Stimulated activated CD8-positive, alpha-beta memory T cell treated with anti-CD3 and anti-CD28 coated beads, Interleukin-4, amount 100 ng/mL, for 48 hours (primary cell): ENCODE measurements at places on chromosomes 4 and X.
A peak's percentile ranks its signal among the peaks of the same experiment; 100 is the strongest.

- DNase-seq: no peak
These were observed 13.8 kb downstream of the FHDC1 start for GRCh38 chr4:152949930-152950329.

GRCh38 chr4:142703694-142704309, 142.3 kb downstream of the INPP4B start:
- DNase-seq: no peak

DNA sequence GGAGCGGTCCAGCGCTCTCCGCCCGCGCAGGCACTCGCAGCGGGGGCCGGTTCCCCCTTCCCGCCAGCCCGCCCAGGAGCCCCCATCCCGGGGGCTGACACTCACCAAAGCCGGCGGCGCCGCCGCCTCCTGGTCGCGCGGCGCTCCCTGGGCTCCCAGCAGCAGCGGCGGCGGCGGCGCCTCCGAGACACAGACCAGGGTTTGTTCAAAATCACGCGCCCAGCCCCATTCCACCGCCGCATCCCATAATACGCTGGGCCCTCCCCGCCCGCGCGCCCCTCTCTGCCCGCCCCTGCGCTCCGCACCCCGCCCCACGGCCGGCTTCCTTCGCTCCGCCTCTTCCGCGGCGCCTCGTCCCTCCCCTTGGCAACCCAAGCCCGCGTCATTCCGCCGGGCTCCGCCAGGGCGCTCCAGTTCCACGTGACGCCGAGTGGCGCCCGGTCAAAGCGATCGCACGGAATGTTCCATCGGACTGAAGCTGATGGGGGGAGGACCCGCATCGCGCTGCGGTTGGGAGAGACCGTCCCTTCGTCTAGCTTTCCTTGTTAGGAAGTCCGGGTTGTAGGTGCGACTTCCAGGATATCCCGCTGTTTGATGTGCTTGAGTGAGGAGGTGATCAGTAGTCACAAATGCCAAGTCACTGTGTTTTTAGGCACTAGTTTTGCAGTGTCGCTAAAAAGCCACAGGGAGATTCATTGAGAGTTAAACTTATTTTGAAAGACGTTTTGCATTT, 2.2 kb upstream of the LIN54 start:
- peak; percentile 97 for DNase-seq

DNA sequence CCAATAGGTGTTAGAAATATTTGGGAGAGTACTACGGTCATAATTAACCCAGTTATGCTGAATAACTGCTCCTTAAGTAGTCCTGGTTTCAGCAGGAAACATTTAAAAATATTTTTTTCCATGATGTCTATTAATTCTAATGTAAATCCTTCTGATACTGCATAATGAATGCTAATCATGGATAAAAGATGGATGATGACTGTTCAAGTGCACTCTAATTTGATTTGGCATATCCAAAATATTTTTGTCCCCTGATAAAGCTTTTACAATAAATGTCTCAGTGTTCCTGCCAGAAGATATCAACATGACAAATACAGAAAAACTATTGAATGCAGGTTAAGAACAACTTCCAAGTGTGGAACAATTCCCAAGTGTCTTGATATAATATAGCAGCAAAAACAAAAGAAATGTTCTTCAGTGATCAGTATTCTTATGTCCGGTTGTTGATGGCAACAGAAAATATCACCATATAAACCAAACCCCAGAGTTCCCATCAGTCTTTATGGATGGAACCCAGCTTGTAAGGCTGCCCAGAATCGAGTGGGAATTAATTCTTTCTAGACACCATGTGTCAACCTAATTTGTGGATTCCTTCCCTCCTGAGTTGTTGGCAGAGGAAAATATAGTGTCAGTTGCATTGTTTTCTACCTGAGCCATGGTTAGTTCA, 205.4 kb upstream of the GK2 start:
- DNase-seq: no peak

DNA sequence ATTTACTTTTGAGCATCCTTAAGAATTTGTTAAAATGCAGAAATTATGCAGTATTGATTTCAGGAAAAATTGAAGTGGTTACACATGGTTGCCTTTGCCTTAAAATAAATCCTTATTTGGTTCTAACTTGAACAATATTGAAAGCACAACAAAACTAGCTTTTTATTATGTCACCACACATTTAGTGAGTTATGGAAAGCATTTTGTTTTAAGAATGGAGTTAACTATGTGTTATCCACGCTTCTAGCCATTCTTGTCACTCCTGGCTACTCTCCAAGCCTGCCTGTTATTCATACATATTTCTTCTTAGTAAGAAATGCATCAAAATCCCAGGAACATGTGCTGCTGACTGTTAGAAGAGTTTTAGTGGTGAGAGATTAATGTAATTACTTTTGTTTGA, 73.9 kb downstream of the FAT4 start:
- no peak for DNase-seq

DNA sequence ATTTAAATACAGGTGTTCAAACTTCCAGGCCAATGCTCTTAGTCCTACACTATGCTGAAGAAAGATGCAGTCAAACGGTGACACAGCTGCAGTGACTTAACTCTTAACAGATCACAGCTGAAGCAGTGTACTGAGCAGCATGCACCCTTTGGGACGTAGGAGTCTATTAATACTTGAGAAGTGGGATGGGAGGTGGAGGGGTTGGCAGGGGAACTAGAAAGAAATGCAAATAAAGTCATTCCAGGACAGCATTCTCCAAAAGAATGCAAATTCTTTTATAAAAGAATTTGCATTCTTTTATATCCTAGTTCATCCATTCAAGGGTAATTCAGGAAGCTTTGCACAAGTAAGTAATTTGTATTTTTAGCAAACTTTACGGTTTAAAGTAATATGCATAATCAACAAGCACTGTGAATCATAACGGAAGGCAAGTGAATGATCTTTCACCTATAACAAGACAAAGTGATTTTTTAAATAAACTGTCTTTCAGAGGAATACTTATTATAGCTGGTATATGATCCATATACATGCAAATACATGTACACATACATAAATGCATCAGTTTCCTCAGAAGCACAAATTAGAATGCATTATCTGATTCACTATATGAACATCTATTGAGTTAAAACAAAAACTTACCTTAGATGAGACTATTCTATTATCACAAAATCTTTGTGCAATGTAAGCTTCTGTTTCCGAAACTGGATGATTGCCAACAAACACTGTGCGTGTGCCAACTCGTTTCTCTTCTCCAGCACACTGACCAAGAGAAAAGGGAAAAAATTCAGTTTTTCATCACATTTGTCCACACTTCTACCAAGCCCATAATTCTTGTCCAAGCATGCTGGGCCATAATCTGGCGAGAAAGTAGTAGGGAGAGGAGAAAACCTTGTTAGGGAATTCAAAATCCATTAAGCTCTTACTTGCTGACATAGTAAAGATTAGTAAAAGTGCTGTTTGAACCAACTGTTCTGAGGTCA, 106.5 kb downstream of the ATP11C start:
- DNase-seq: no peak

GRCh38 chrX:112819008-112819640, 21.5 kb downstream of the AMOT start:
- no peak for DNase-seq

- DNase-seq: no peak
These were observed 186.4 kb downstream of the DCLK2 start for GRCh38 chr4:150264595-150265161.

DNA sequence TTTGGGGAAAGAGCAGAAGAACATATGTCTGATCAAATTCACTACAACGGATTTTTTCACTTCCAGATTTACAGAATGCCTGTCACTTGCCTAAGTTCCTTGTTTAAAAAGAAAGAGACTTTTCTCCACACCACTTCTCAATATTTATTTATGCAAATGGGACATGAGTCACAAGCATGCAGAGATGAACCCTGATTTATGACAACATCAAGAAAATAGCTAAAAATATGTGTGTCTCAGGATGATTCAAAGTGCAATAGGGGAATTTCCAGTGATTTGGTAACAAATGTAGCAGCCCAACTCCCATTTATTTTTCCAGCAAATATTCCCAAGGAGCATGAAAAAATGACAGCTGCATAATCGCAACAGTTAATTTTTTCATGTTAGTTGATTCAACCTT, 180.4 kb upstream of the FAT1 start:
- DNase-seq: no peak

GRCh38 chr4:66187175-66187720, 517.0 kb upstream of the EPHA5 start:
- DNase-seq: no peak

- DNase-seq: no peak
These were observed 495.3 kb downstream of the SPRY1 start for GRCh38 chr4:123891881-123892280.

DNA sequence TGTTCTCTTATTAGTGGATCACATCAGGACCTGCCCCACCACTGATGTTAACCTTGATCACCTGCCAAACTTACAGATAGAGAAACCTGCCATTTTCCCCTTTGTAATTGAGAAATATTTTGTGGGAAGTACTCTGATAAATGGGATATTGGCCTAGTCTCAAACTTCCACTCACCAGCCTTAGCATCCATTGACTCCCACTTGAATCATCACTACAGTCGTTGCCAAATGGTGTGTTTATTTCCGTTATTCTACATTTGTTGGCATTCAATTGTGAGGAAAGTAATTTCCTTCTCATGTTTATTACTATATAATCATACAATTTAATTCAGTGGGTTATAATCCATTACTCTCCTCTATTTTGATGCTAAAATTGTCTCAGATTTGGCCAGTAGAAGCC, 156.4 kb upstream of the CXCL13 start:
- DNase-seq: no peak

DNA sequence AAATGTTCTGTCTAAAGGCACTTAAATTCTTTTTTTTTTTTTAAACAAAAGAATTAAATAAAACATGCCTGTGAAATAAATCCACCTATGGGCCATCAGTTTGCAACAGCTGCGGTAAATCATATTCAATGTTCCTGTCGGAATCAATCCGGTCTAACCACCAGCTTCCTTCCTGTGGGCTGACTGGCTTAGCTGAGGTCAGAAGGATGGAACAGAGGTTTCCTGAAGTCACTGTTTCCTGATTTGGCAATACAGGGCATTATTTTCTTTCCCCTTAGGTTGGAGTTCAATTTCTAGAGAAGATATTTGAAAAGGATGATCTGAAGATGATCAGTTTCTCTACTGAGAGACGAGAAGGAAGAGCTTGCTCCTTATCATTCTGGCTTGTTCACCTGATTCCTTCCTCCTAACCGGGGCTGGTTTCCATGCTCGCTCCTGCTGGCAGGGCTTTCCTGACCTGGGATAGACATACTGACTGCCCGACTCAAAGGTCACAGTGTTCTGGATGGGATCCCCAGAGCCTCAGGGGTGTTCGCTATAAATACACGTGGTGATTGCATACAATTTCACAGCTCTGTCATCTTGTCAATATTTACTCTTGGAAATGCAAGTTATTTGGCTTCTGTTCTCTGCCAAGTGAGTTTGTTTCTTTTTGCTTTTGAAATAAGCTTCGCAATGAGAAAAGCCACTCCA, 21.7 kb downstream of the PDLIM3 start:
- DNase-seq: no peak

GRCh38 chr4:153486281-153487151, 20.4 kb downstream of the TMEM131L start:
- DNase-seq: no peak

DNA sequence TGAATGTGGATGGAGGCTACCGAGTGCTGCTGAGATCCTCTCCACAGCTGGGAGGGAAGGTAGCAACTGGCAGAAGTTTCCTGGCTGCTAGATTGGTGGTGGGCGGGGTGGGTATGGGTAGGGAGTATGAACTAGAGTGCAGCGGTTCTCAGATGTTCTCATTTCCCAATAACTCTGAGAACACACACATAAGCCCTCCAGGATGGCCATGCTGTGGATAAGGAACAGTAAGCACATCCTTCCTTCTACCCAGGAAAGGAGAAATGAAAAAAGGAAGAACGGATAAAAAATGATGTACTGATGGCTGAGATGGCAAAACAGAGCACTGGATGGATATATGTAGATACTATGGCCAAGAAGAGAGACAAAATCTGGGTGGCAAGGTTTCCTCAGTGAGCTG, 116.0 kb downstream of the ZNF827 start:
- DNase-seq: no peak

- DNase-seq: no peak
These were observed 30.5 kb downstream of the TMPRSS11D start for GRCh38 chr4:67853336-67853735.

- no peak for DNase-seq
These were observed 83.4 kb downstream of the PALLD start for GRCh38 chr4:168580228-168580627.

GRCh38 chr4:31139767-31140166, 419.6 kb downstream of the PCDH7 start:
- no peak for DNase-seq

DNA sequence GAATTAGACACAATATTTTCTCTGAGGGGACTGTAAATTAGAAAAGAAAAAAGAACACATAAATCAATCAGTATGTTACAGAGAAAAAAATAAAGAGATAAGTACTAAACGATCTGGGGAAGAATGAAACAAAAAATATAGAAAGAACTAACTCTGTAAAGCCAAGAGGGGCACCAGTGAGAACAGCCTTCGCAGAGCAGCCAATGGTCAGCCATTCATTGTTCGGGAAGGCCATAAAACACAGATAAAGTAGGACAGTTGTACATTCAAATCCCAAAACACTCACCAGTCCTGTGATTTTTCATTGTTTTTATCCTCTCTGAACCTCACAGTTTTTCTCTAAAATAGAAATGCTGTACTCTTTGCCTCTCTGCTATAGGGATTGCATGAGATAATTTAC, 127.9 kb downstream of the NEK1 start:
- DNase-seq: no peak

- DNase-seq: no peak
These were observed 19.8 kb upstream of the MANBA start for GRCh38 chr4:102780476-102781144.

DNA sequence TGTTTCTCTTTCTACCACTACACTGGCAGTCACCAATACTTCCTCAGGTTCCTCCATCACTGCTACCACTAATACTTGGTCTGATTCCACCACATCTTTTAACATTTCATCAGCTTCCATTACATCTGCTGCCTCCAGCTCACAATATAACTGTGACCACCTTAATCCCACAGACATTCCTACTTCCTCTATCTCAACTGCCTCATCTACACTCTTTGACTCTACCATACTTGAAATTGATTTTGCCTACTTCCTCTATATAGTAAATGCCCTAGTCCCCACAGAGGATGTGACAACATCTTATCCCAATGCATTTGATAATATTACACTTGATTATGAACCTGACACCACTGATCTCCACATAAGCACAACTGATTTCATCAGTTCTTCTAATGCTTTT, 29.0 kb downstream of the OPRPN start:
- DNase-seq: no peak

- no peak for DNase-seq
These were observed 637.8 kb downstream of the BCOR start for GRCh38 chrX:39459952-39460351.

GRCh38 chr4:78171482-78171881, 114.4 kb downstream of the FRAS1 start:
- DNase-seq: no peak

DNA sequence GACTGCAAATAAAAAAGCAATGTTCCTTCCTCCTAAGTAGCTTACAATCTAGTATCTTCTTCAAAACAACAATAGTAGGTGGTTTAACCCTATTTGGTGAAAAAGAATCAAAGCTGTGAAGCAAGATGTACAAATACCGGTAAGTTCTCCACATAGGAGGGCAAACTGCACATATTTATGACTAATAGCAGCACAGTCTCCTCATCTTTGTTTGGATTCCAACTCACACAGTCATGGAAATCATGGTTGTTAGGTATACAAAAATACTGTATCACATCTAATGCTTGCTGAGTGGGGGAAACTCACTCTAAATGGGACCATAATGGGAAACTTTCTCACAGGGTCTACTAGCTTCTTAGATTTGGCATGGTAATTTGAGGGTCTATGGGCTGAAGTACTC, 597.2 kb downstream of the INPP4B start:
- no peak for DNase-seq
